ENCODE measurements at places on chromosomes 6 and 20. TPM values are rescaled to one million over a fixed set of nuclear protein-coding genes. Genes with fewer than 3 reads are reported as not detected.

ANGPT4 gene
- total RNA-seq, result 0.42 TPM

TRIM10 gene
- not detected for total RNA-seq

LAMP5 gene
- total RNA-seq, result 0.22 TPM

CGAS gene
- 6.0 TPM for total RNA-seq

FKBP5 gene
- 212 TPM for total RNA-seq

- no peak for DNase-seq
Observed at GRCh38 chr6:24662236-24662635, 4.5 kb downstream of the TDP2 start.

DNA sequence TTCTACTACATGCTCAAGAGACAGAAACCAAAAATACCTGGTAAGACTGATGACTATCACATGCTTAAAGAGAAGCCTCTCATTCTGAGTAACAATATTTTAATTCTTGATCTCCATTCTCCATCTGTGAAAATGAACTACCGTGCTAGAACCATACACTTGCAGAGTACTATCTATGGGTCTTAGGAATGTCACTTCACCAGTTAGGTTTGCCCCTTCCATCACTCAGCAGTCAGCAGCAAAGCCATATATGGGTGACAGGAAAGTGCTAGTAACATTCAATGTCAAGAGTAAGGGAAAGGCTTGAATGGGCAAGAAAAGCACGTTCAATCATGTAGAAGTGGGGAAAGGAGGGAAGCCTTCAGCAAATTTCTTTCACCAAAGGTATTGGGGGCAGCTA is 2.3 kb downstream of the DNAAF9 start:
- no peak for DNase-seq

Data from mesenteric fat pad (tissue), 1 donor.